ENCODE measurements at places on chromosomes 1 and 21. TPM values are rescaled to one million over a fixed set of nuclear protein-coding genes. Genes with fewer than 3 reads are reported as not detected.

The SIM2 gene
- 0.53 TPM for total RNA-seq

The ERICH3 gene
- total RNA-seq, result not detected

The VWA5B1 gene
- total RNA-seq, result not detected

The RNF223 gene
- not detected for total RNA-seq

The MAP7D1 gene
- total RNA-seq, result 7.2 TPM

The IGSF21 gene
- total RNA-seq, result not detected

The OR2T27 gene
- not detected for total RNA-seq

The S100A16 gene
- 51.2 TPM for total RNA-seq

The RHBDL2 gene
- total RNA-seq, result 5.4 TPM

The APCS gene
- not detected for total RNA-seq

The S1PR1 gene
- not detected for total RNA-seq

GRCh38 chr1:83735526-83735925 lies 263.4 kb downstream of the TTLL7 start:
- no peak overlapping the region for H3K27ac ChIP-seq
- no peak for DNase-seq
- no peak overlapping the region for H3K4me3 ChIP-seq

GRCh38 chr1:201217851-201218250 lies 27.2 kb downstream of the IGFN1 start:
- H3K4me1 ChIP-seq, result peaks cover 37% of the 10 kb centered on the region
- H3K36me3 ChIP-seq, result no peaks in the 10 kb centered on the region
- no peak for DNase-seq

GRCh38 chr1:85577419-85578320 lies 2.9 kb upstream of the CCN1 start:
- H3K4me1 ChIP-seq, result peaks cover 58% of the 10 kb centered on the region
- no peaks in the 10 kb centered on the region for H3K36me3 ChIP-seq
- no peak for DNase-seq
- peak overlapping the region; percentile 63 for H3K4me3 ChIP-seq
- no peak overlapping the region for H3K27ac ChIP-seq

DNA sequence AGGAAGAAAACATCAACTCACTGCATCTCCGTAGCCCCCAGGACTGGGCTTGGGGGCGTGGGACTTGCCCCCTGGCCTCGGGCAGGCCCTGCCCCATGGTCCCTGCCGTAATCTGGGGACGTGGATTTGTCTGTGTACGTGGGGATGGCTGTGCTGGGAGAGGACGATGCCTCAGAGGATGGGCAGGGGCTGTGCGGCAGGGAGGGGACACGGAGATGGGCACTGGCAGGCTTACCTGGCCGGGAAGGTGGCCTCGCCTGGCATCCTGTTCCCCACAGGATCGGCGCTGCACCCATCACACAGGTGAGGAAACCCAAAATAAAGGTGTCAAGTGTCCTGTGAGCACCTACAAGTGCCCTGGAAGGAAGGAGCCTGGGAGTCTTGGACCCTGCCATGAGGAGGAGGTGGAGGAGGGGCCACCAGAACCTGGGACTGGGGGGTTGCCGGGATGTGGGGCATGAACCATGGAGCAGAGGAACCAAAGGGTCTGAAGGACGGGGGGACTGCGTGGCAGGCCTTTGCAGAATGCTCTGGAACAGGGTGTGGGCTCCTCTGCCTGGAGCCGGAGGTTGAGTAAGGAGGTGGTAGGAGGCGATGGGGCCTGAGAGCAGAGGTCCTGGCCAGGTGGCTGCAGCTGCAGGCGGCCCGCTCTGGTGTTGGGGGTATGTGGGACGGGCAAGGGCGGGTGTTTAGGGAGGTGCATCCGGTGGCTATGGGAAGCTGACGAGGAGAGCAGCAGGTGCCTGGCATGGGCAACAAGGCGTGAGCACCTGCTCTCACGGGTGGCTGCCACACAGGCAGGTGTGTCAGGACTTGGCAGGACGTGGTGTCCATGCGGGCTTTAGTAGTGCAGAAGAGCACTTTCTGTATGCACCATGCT lies 27.8 kb upstream of the LRRC3 start:
- no peak overlapping the region for H3K27ac ChIP-seq
- no peak overlapping the region for H3K4me3 ChIP-seq
- no peaks in the 10 kb centered on the region for H3K36me3 ChIP-seq
- no peaks in the 10 kb centered on the region for H3K4me1 ChIP-seq

- H3K4me3 ChIP-seq, result no peak overlapping the region
- no peak overlapping the region for H3K27ac ChIP-seq
- no peaks in the 10 kb centered on the region for H3K36me3 ChIP-seq
- DNase-seq, result no peak
Observed at GRCh38 chr1:175530183-175530582, 213.2 kb downstream of the TNR start.

DNA sequence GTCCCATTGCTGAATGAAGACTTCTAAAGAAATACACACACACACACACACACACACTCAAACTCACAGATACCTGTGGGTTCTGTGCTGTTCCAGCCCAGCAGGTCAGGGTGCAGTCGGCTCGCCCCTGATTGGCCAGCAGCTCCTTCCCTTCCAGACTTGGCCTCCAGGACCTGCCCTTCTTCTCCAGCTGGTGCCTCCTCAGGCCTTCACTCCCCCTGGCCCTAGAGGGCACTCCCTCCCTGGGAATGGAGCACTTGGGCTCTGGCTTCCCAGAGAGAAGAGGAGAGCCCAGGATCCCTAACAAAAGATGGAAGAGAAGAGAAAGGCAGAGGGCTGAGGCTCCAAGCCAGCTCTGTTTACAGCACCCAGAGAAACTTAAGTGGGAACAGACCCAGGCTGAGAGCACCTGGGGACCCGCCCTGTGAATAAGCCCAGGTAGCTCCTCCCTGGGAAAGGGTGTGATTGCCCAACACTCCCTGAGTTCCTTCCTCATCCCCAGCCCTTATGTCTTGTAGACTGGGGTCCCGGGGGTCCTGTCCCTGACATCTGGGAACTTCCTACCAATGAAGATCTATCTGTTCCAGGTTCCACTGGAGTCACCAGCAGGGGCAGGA lies at the start of gene PGLYRP3:
Gene PGLYRP3 (minus strand): TSS at position 383 of the 617 bp plus-strand sequence. CDS start 2,287 bp downstream, outside the sequence.
- no peaks in the 10 kb centered on the region for H3K4me1 ChIP-seq
- no peak within 1 kb of the TSS for H3K27ac ChIP-seq
- no peak within 1 kb of the TSS for H3K4me3 ChIP-seq

DNA sequence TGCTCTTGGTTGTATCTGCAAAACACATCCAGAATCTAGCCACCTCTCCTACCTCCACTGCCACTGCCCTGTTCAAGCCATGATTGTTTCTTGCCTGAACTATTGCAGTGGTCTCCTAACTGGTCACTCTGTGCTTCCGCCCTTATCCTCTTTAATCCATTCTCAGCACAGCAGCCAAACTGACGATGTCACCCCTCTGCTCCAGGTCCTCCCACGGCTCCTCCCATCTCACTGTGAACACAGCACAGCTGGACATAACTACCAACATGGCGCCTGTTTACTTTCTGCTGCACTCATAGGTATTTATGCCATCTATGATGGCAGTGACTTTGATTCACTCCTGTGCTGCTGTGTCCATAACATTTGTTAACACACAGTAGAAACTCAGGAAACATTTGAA lies 406.7 kb downstream of the DISC1 start:
- H3K27ac ChIP-seq, result no peak overlapping the region
- no peak for DNase-seq
- H3K4me1 ChIP-seq, result no peaks in the 10 kb centered on the region
- no peaks in the 10 kb centered on the region for H3K27me3 ChIP-seq

- DNase-seq, result no peak
- no peaks in the 10 kb centered on the region for H3K27me3 ChIP-seq
- H3K4me3 ChIP-seq, result no peak overlapping the region
- H3K27ac ChIP-seq, result no peak overlapping the region
- H3K36me3 ChIP-seq, result peaks cover 99% of the 10 kb centered on the region
- H3K4me1 ChIP-seq, result 0 out of 2 replicates have a peak, but pooled peaks cover 7% of the 10 kb centered on the region
Observed at GRCh38 chr1:154589780-154590179, 18.2 kb downstream of the ADAR start.

DNA sequence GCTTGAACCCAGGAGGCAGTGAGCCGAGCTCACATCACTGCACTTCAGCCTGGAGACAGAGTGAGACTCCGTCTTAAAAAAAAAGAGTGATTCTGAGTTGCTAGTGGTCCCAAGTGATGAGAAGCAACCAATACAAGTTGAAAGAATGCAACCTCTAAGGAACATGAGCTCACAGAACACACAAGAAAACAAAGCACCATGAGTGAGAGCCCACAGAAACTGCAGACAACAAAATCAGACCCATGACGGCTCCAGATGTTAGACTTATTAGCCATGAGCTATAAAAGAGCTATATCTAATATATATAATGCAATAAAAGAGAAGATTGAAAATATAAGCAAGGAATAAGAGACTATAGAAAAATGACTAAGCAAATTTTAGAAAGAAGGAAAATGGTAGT lies 50.0 kb downstream of the MATN1 start:
- H3K27me3 ChIP-seq, result peaks cover 9% of the 10 kb centered on the region
- no peak overlapping the region for H3K27ac ChIP-seq
- H3K4me1 ChIP-seq, result no peaks in the 10 kb centered on the region
- H3K36me3 ChIP-seq, result no peaks in the 10 kb centered on the region
- no peak overlapping the region for H3K4me3 ChIP-seq

GRCh38 chr1:208272311-208272710 lies 28.1 kb upstream of the PLXNA2 start:
- no peaks in the 10 kb centered on the region for H3K4me1 ChIP-seq
- no peaks in the 10 kb centered on the region for H3K36me3 ChIP-seq
- peaks cover 47% of the 10 kb centered on the region for H3K27me3 ChIP-seq
- H3K4me3 ChIP-seq, result no peak overlapping the region
- no peak overlapping the region for H3K27ac ChIP-seq
- DNase-seq, result no peak

- H3K27ac ChIP-seq, result peak overlapping the region; percentile 92
- peak overlapping the region; percentile 96 for H3K4me3 ChIP-seq
- peaks cover 45% of the 10 kb centered on the region for H3K4me1 ChIP-seq
- peaks cover 42% of the 10 kb centered on the region for H3K36me3 ChIP-seq
Observed at GRCh38 chr1:150578272-150579109, 919 bp downstream of the MCL1 start.

DNA sequence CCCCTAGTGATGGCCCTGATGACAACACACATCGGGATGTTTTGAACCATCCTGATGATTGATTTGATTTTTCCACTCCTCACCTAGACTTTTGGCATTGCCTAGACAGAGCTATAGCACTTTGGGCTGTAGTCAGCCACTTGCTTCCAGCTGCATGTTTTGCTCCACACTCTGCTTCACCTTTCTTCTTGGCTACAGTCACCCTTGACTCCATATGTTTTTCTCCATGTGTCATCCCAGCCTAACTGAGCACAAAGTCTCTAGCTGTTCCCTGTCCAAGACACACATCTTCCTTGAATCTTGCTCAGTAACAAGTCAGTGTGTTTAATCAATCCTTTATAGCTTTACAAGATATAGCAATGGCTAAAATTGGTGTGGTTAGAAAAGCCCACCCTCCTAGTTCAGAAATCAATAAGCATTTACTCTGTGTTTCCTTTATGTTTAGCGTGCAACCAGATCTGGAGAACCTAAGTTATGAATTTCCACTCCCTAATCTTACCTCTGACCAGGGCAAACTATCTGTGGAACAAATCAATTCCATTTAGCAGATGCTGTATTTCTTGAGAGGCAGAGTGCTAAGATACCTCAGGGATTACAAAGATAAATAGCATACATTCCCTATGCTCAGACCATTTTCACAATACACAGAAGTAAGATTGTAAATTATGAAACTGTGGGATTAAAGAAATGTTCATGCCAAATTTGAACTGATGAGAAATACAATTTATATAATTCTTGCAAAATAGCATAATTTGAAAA lies 98.4 kb upstream of the LYPLAL1 start:
- H3K27me3 ChIP-seq, result no peaks in the 10 kb centered on the region
- no peak for DNase-seq
- H3K4me1 ChIP-seq, result no peaks in the 10 kb centered on the region

DNA sequence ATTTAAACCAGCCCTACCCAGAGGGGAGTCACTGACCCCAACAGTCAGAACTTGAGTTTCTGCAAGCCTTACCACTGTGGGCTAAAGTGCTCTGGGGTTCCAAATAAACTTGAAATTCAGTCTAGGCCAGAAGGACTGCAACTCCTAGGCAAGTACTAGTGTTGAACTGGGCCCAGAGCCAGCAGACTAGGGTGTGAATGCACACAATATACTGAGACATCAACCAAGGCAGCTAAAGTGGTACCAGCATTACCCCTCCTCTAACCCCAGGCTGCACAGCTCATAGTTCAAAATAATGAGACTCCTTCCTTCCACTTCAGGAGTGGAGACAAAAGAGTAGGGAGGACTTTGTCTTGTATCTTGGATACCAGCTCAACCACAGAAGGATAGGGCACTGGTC lies 18.9 kb upstream of the IL20 start:
- H3K4me3 ChIP-seq, result no peak overlapping the region
- DNase-seq, result no peak
- no peaks in the 10 kb centered on the region for H3K36me3 ChIP-seq
- no peak overlapping the region for H3K27ac ChIP-seq

- H3K27me3 ChIP-seq, result no peaks in the 10 kb centered on the region
- no peak overlapping the region for H3K27ac ChIP-seq
- H3K4me3 ChIP-seq, result no peak overlapping the region
- no peaks in the 10 kb centered on the region for H3K36me3 ChIP-seq
- H3K4me1 ChIP-seq, result peaks cover 25% of the 10 kb centered on the region
Observed at GRCh38 chr1:87723193-87723592, 394.5 kb downstream of the LMO4 start.

GRCh38 chr1:183394435-183394834 lies 23.7 kb downstream of the NMNAT2 start:
- peaks cover 1% of the 10 kb centered on the region for H3K27me3 ChIP-seq
- no peak overlapping the region for H3K4me3 ChIP-seq
- no peaks in the 10 kb centered on the region for H3K36me3 ChIP-seq
- H3K27ac ChIP-seq, result no peak overlapping the region
- H3K4me1 ChIP-seq, result no peaks in the 10 kb centered on the region

GRCh38 chr1:209513226-209513625 lies 70.3 kb upstream of the CAMK1G start:
- no peaks in the 10 kb centered on the region for H3K4me1 ChIP-seq
- H3K27me3 ChIP-seq, result no peaks in the 10 kb centered on the region

DNA sequence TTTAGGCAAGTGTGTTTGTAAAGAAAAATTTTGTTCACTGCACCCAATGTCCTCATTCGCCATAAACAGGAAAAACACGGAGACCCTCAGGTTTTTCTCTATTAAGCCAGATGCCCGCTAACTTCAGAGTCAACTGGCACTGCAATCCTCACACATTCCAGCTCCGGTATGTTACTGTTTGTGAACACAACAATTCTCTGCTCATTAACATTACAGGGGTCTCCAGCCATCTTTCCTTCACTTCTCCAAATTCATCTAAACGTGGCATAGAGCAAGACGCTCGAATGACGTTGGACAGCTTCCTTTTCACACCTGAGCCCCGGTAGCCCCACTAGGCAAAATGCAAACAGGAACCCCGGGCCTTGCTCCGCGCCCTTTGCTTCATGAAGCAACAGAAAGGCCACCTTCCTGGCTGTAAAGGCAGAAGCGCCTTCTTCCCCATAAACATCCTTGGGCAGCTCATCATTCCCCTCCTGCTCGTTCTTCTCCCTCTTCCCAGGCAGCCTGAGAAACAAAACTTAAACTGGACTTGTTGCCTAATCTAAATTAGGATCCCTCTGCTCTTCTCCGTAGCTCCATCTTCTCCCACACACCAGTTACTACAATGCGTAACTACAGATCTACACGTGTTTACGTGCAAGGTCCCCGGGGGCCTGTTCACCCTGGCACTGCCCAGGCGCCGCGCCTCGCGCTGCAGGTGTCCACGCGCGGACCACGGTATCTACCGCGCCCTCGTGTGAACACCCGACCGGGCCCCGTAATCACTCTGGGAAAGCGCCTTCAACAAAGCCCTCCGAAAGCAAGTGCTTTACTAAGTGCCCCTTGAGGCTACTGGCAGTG lies 1.2 kb downstream of the LBR start:
- H3K4me3 ChIP-seq, result peak overlapping the region; percentile 95
- no peak for DNase-seq
- H3K27me3 ChIP-seq, result no peaks in the 10 kb centered on the region
- H3K36me3 ChIP-seq, result no peaks in the 10 kb centered on the region
- peak overlapping the region; percentile 86 for H3K27ac ChIP-seq
